ENCODE measurements at places on chromosomes 12 and 14.

- no peak for DNase-seq
Observed at GRCh38 chr12:51705450-51705849, 114.4 kb downstream of the SCN8A start.

DNA sequence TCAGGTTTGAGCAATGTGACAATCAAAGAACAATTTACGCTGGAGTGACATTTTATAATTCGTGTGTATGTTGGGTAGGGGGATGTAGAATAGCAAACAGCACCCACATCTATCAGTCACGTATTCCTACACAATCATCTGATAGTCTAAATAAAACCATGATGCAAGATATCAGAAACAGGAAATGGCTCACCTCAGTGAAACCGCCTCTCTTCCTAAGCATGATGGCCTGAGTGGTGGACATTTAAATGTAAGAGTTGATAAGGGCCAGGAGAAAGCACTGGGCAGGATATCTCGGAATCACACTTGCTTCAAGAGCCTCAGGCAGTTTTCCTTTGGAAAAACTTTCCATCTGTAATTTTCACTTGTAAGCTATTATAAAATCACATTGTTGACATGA is 128.2 kb downstream of the GRIP1 start:
- DNase-seq = no peak

DNA sequence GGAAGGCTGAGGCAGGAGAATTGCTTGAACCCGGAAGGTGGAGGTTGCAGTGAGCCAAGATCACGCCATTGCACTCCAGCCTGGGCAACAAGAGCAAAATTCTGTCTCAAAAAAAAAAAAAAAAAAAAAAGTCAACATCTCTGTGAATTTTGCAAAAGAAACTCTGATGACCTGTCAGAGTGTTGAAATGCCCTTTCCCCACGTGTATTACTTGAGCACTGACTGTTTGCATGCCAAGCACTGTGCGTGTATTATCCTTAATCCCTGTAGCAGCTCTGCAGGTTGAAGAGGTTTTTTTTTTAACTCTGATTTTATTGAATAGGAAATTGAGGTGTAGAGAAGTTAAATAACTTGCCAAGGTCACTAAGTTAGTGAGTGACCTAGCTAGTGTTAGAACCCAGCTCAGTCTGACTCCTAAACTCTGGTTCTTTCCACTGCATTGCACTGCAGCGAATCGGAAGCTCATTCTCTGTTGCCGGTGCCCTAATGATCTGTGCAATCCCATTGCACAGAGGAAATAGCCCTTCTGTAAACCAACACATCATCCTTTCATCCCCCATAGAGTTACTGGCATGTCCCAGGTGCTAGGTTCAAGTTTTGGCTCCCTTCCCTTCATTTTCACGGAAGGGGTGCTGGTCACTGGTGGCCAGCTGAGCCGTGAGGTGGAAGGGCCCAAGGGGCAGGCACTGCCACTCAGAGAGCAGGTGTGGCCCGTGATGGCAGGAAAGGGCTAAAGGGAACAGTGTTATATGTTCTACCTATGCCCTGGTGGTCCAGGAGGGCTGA is 122.3 kb downstream of the EML1 start:
- DNase-seq = no peak

- no peak for DNase-seq
Observed at GRCh38 chr12:101077791-101078528, 132.1 kb downstream of the SLC5A8 start.

- no peak for DNase-seq
Observed at GRCh38 chr12:128098730-128099129, 168.2 kb upstream of the TMEM132C start.

DNA sequence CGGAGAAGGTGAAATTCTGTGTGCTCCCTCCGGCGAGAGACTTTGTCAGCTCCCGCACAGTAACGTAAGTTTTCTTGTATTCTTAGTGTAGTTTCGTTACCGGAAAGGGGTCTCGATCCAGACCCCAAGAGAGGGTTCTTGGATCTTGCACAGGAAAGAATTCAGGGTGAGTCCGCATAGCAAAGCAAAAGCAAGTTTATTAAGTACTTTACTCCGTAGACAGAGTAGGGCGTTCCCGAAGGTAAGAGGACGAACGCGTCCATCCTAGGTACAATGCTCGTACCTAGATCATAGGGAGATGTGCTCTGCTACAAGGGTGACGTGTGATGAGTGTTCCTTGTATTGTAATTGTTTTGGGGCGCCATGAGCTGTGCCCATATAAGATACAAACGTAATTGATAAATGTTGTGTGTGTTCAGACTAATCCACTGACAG is 293 bp downstream of the IFI27L1 start:
- no peak for DNase-seq

GRCh38 chr14:51206462-51206861 is 33.6 kb upstream of the TMX1 start:
- DNase-seq = no peak

DNA sequence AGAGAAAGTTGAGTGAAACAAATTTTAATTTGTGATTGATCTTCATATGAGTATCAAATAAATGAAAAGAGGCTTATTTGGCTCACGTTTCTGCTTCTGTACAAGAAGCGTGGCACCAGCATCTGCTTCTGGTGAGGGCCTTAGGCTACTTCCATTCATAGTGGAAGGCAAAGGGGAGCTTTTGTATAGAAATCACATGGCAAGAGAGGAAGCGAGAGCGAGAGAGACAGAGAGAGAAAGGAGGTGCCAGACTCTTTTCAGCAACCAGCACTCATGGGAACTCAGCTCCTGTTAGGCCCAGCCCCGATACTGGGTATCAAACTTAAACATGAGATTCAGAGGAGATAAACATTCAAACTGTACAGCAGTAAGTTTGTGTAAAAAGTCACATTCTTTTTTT is 121.4 kb downstream of the SYNE2 start:
- no peak for DNase-seq
